ENCODE measurements at places on chromosomes 7 and 10. TPM values are rescaled to one million over a fixed set of nuclear protein-coding genes. Genes with fewer than 3 reads are reported as not detected.

The NKX2-3 gene
- total RNA-seq, result not detected

The COL1A2 gene
- 0.28 TPM for total RNA-seq

The NUTM2A gene
- 1.2 TPM for total RNA-seq

The ZKSCAN5 gene
- total RNA-seq, result 4.4 TPM

The INMT gene
- 0.36 TPM for total RNA-seq

The ARID5B gene
- 49.2 TPM for total RNA-seq

The GPR85 gene
- total RNA-seq, result not detected

The CEP55 gene
- 0.17 TPM for total RNA-seq

The KCP gene
- 0.11 TPM for total RNA-seq

GRCh38 chr7:88927-89231, 103.5 kb upstream of the FAM20C start:
- H3K36me3 ChIP-seq, result no peaks in the 10 kb centered on the region
- DNase-seq, result no peak
- H3K27ac ChIP-seq, result no peak overlapping the region

DNA sequence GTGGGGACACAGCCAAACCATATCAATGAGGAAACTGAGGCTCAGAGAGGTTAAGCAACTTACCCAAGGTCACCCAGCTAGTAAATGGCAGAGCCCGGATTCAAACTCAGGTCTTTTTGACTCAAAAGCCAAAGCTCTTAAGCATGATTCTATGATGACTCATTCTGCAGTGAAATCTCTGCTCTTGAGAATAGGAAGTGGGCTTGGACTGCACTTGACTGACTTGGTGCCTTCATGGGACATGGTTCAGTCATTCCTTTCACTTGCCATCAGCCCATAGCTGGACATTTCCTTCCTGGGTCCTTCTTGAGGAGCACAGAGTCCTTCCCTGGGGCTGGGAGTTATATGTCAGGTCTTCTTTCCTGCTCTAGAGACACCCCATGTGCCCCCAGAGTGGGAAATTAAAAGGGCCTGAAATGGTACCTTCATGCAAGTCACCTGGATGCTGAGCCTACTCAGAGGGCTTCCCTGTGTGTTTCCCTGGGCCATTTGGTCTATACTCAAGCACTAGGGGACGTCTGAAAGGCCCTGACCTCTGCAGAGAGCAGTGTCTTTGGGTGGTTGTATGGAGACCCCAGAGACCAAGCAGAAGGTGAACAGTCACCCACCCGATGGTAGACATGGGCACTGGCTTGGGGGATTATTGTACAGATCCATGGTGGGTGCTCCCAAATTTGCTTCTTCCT, 62.4 kb upstream of the SDK1 start:
- no peak for DNase-seq
- no peak overlapping the region for H3K4me3 ChIP-seq
- no peaks in the 10 kb centered on the region for H3K4me1 ChIP-seq
- H3K36me3 ChIP-seq, result no peaks in the 10 kb centered on the region
- H3K27ac ChIP-seq, result no peak overlapping the region

GRCh38 chr7:84548366-84549365, 354.1 kb upstream of the SEMA3A start:
- no peaks in the 10 kb centered on the region for H3K36me3 ChIP-seq
- no peak overlapping the region for H3K4me3 ChIP-seq
- no peak for DNase-seq
- H3K27me3 ChIP-seq, result no peaks in the 10 kb centered on the region
- no peak overlapping the region for H3K27ac ChIP-seq
- H3K4me1 ChIP-seq, result no peaks in the 10 kb centered on the region

DNA sequence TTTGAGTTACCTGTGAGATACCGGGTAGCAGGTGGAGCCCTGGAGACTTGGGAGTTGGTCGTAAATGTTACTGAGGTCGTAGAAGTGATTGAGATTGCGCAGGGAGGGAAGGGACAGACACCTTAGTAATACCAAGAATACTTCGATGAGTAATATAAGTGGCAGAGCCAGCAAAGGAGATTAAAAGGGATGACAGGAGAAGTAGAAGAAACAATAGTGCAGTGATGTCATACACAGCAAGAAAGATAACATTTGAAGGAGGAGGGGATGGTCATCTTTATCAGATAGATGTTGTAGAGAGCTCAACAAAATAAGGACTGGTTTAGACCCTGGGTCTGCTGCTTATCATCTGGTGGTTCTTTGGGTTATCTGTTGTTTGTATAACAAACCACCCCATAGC, 5.0 kb downstream of the BCCIP start:
- no peak overlapping the region for H3K27ac ChIP-seq
- H3K27me3 ChIP-seq, result no peaks in the 10 kb centered on the region
- H3K36me3 ChIP-seq, result peaks cover 69% of the 10 kb centered on the region
- DNase-seq, result no peak

DNA sequence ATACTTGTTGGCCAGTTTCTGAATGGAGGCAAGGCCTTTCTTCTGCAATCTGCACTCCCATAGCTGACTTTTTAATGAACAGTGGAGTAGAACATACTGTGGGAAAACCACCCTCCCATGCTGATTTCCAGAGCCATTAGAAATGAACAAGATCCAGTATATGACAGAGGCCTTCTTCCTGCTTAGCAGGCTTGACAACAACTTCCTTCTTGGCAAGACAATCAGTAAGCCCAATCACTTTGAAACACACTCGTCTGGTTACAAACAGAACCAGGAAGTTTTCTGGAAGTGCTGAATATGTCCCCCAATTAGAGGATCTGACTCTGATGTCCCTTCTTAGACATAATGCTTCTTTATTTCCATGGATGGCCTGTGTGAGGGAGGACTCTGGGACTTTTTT, 103.4 kb downstream of the SAMD9 start:
- no peak overlapping the region for H3K4me3 ChIP-seq
- no peaks in the 10 kb centered on the region for H3K27me3 ChIP-seq
- no peaks in the 10 kb centered on the region for H3K4me1 ChIP-seq
- H3K27ac ChIP-seq, result no peak overlapping the region

- no peak overlapping the region for H3K4me3 ChIP-seq
- no peak for DNase-seq
- H3K27me3 ChIP-seq, result no peaks in the 10 kb centered on the region
- no peaks in the 10 kb centered on the region for H3K4me1 ChIP-seq
- H3K27ac ChIP-seq, result no peak overlapping the region
- no peaks in the 10 kb centered on the region for H3K36me3 ChIP-seq
These were observed 55.5 kb upstream of the CABCOCO1 start for GRCh38 chr10:61606959-61607907.

- peak; percentile 15 for DNase-seq
- H3K36me3 ChIP-seq, result no peaks in the 10 kb centered on the region
- H3K27ac ChIP-seq, result no peak overlapping the region
- H3K4me1 ChIP-seq, result peaks cover 50% of the 10 kb centered on the region
- H3K4me3 ChIP-seq, result no peak overlapping the region
- H3K27me3 ChIP-seq, result no peaks in the 10 kb centered on the region
These were observed 1.8 kb downstream of the PALD1 start for GRCh38 chr10:70480239-70480861.

- no peaks in the 10 kb centered on the region for H3K27me3 ChIP-seq
- no peaks in the 10 kb centered on the region for H3K36me3 ChIP-seq
- no peaks in the 10 kb centered on the region for H3K4me1 ChIP-seq
- no peak for DNase-seq
- no peak overlapping the region for H3K4me3 ChIP-seq
These were observed 172.9 kb upstream of the BMPER start for GRCh38 chr7:33732462-33732861.

DNA sequence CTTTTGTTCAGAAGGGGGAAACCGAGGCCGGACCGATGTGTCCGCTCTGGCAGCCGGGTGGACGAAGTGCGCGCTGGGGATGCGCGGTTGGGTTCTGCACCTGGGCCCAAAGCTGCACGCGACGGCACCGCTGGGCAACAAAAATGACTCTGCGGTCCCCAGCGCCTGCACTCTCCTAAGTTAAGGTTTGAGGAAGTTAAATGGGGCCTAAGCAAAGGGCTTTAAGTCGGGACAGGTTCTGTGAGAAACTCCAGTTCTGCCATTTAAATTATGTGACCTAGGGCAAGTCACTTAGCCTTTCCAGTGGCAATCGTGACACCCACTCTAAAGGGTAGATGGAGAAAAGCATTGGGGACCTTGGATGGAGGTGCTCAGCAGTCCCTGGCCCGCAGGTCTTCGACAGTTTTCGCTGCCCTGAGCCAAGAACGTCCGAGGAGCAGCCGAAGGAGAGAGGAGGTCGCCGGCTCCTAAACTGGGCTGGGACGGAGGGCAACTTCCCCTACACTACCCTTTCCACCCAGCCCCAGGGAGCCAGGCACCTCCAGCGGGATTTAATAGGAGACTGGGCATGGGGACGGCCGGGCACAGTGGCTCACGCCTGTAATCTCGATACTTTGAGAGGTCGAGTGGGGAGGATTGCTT, 534 bp upstream of the ACBD5 start:
- H3K27ac ChIP-seq, result peak overlapping the region; percentile 97
- H3K27me3 ChIP-seq, result no peaks in the 10 kb centered on the region
- H3K4me1 ChIP-seq, result peaks cover 35% of the 10 kb centered on the region

- H3K4me3 ChIP-seq, result peak overlapping the region; percentile 76
- no peaks in the 10 kb centered on the region for H3K27me3 ChIP-seq
- H3K4me1 ChIP-seq, result peaks cover 28% of the 10 kb centered on the region
- H3K36me3 ChIP-seq, result no peaks in the 10 kb centered on the region
- H3K27ac ChIP-seq, result peak overlapping the region; percentile 92
These were observed 900 bp downstream of the MKLN1 start for GRCh38 chr7:131328377-131329175.

- DNase-seq, result no peak
- H3K4me3 ChIP-seq, result no peak overlapping the region
- H3K27me3 ChIP-seq, result peaks cover 3% of the 10 kb centered on the region
- no peak overlapping the region for H3K27ac ChIP-seq
- no peaks in the 10 kb centered on the region for H3K4me1 ChIP-seq
- no peaks in the 10 kb centered on the region for H3K36me3 ChIP-seq
These were observed 238.4 kb upstream of the ZMIZ1 start for GRCh38 chr10:78830062-78830975.

- no peaks in the 10 kb centered on the region for H3K4me1 ChIP-seq
- H3K36me3 ChIP-seq, result no peaks in the 10 kb centered on the region
- H3K27ac ChIP-seq, result no peak overlapping the region
- no peak overlapping the region for H3K4me3 ChIP-seq
- no peaks in the 10 kb centered on the region for H3K27me3 ChIP-seq
- DNase-seq, result no peak
These were observed 43.4 kb downstream of the GRK5 start for GRCh38 chr10:119250641-119251314.

GRCh38 chr10:43123361-43124093, 14.7 kb upstream of the CSGALNACT2 start:
- no peak for DNase-seq
- no peak overlapping the region for H3K4me3 ChIP-seq
- H3K36me3 ChIP-seq, result no peaks in the 10 kb centered on the region
- peaks cover 51% of the 10 kb centered on the region for H3K4me1 ChIP-seq
- H3K27ac ChIP-seq, result no peak overlapping the region

- H3K27me3 ChIP-seq, result no peaks in the 10 kb centered on the region
- H3K27ac ChIP-seq, result no peak overlapping the region
- H3K4me1 ChIP-seq, result no peaks in the 10 kb centered on the region
- H3K4me3 ChIP-seq, result no peak overlapping the region
- no peaks in the 10 kb centered on the region for H3K36me3 ChIP-seq
These were observed 16.7 kb upstream of the FRA10AC1 start for GRCh38 chr10:93718937-93719725.

- H3K4me1 ChIP-seq, result no peaks in the 10 kb centered on the region
- no peak overlapping the region for H3K27ac ChIP-seq
- no peak for DNase-seq
- no peak overlapping the region for H3K4me3 ChIP-seq
- peaks cover 20% of the 10 kb centered on the region for H3K36me3 ChIP-seq
- H3K27me3 ChIP-seq, result no peaks in the 10 kb centered on the region
These were observed 38.4 kb downstream of the NT5C2 start for GRCh38 chr10:103154521-103155299.

DNA sequence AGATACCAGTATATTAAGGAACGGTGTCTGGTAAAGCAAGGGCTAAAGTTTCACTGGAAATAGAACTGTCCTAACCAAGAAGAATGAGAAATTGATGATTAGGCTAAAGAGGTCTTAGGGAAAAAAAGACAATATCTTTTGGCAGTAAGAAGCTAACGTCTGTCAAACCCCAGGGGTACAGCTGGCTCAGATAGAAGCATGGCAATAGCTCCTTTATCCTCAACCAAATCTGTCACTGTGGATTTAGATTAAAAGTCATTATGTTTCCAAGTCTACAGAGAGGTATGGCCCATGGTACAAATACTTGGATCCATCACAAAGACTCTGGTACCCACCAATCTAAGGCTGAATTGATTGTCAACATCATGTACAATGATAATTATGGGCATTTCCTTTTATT, 8.6 kb upstream of the SLC16A9 start:
- no peak overlapping the region for H3K4me3 ChIP-seq
- H3K4me1 ChIP-seq, result no peaks in the 10 kb centered on the region
- no peaks in the 10 kb centered on the region for H3K36me3 ChIP-seq
- H3K27ac ChIP-seq, result no peak overlapping the region
- no peaks in the 10 kb centered on the region for H3K27me3 ChIP-seq

GRCh38 chr10:24826009-24826408, 102.3 kb upstream of the ARHGAP21 start:
- H3K36me3 ChIP-seq, result no peaks in the 10 kb centered on the region
- DNase-seq, result no peak
- H3K4me3 ChIP-seq, result no peak overlapping the region
- H3K27ac ChIP-seq, result no peak overlapping the region

GRCh38 chr7:74025146-74025545, 2.8 kb upstream of the ELN start:
- H3K27ac ChIP-seq, result no peak overlapping the region
- DNase-seq, result no peak
- H3K4me3 ChIP-seq, result no peak overlapping the region
- peaks cover 15% of the 10 kb centered on the region for H3K4me1 ChIP-seq
- H3K27me3 ChIP-seq, result peaks cover 38% of the 10 kb centered on the region

- DNase-seq, result no peak
- H3K36me3 ChIP-seq, result no peaks in the 10 kb centered on the region
- H3K4me3 ChIP-seq, result no peak overlapping the region
- no peaks in the 10 kb centered on the region for H3K4me1 ChIP-seq
These were observed 1021.9 kb downstream of the LRMDA start for GRCh38 chr10:76453332-76453731.

GRCh38 chr10:102673819-102674511, 29.7 kb downstream of the TRIM8 start:
- peak overlapping the region; percentile 66 for H3K27ac ChIP-seq
- H3K36me3 ChIP-seq, result no peaks in the 10 kb centered on the region
- peaks cover 68% of the 10 kb centered on the region for H3K4me1 ChIP-seq
- H3K4me3 ChIP-seq, result peak overlapping the region; percentile 48
- DNase-seq, result peak; percentile 64
- no peaks in the 10 kb centered on the region for H3K27me3 ChIP-seq

DNA sequence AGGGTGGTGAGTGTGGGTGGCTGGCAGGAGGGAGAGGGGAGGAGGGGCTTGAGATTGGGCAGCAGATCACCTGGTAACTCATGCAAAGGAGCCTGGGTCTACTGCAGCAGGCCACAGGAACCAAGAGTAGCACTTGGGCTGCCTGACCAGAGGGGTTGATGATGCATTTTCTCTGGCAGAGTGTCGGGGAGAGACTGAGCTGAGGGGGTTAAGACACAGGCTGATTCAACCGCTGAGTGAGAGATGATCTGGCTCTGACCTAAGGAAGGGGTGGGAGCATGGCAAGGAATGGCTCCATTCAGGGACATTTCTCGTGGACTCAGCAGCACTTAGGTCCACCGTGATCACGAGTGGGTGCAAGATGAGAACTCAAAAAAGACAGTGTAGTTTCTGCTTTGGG, 115.5 kb upstream of the STK17A start:
- no peak overlapping the region for H3K4me3 ChIP-seq
- H3K4me1 ChIP-seq, result peaks cover 3% of the 10 kb centered on the region
- H3K36me3 ChIP-seq, result no peaks in the 10 kb centered on the region
- no peak for DNase-seq
- no peaks in the 10 kb centered on the region for H3K27me3 ChIP-seq
